ENCODE measurements at places on chromosomes 3 and 15.

- no peak for DNase-seq
Measured at GRCh38 chr15:85097725-85098124, 116.1 kb downstream of the PDE8A start.

- DNase-seq = no peak
Measured at GRCh38 chr3:195148549-195148948, 122.4 kb downstream of the XXYLT1 start.

DNA sequence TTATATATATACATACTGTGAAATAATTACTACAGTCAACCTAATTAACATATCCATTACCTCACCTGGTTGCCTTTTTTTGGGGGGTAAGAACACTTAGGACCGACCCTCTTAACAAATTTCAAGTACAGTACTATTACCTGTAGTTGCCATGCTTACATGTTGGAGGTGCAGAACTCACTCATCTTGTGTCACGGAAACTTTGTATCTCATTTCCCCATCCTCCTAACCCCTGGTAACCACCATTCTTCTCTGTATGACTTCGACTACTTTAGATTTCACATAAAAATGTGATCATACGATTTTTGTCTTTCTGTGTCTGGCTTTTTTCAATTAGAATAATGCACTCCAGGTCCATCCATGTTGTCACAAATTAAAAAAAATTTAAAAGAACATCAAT, 55.5 kb upstream of the MELTF start:
- DNase-seq = no peak

- no peak for DNase-seq
Measured at GRCh38 chr15:69304182-69304545, 5.5 kb downstream of the PAQR5 start.

DNA sequence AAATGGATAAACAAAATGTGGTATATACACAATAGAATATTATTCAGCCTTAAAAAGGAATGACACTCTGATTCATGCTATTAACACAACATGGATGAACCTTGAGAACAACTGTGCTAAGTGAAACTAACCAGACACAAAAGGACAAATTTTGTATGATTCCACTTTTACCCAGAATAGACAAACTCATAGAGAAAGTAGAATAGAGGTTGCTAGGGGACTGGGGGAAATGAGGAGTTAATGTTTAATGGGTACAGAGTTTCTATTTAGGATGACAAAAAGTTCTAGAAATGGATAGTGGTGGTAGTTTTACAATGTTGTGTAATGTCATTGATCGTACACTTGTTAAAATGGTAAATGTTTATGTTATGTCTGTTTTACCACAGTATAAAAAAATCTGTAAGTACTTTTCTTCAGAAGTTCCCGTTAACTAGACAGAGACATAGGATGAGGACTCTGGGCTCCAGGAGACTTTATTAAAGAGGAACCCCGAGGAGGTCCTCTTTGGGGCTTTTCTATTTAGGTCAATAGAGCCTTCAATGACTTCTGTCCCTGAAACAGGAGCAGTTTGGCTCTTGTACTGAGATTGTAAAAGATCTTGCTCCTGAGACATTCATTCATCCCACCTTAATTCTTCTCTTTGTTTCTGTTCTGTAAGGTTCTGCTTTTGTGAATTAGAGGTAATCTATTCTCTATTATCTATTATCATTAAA, 24.5 kb downstream of the ABHD6 start:
- no peak for DNase-seq

DNA sequence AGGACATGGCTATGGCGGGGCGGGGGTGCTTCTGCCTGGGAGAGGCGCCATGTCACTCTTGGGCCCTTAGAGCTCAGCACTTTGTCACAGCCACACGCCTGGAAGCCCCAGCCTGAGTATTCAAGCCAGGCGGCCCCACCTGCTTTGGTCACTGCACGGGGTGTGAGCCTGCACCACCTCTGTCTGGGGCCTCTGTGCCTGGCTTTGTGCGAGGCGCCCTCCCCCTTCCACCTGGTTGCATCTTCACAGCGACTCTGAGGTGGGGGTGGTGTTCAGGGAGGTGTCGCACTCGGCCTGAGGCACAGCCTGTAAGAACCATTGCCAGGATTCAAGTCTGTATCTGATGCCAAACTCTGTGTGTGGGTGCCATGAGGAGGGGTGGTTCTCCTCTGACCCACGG, 24.1 kb downstream of the ACAD9 start:
- DNase-seq = no peak

GRCh38 chr15:81182756-81183438, 13.8 kb upstream of the IL16 start:
- DNase-seq = no peak

DNA sequence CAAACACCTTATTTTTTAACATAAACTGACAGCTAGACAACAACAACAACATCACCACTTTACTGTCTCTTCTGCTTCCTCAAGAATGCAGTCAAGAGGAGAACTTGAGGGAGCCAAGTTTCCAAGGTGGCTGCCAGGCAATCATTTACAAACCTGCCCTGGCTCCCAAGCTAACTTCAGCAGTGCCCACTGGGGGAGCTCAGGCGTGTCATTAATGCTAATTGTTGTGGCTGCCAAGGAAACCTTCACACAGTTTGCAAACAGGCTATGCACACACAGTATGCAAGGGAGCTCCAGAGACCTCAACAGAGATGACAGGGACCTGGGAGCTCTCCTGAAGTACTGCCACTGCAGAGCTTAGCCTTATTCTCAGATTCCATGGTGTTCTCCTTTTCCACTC, 2.1 kb downstream of the DZIP1L start:
- DNase-seq = no peak

- no peak for DNase-seq
Measured at GRCh38 chr15:80419546-80419945, 15.4 kb downstream of the ARNT2 start.

GRCh38 chr3:129112308-129113052, 9.1 kb downstream of the RAB43 start:
- DNase-seq = no peak

- DNase-seq = no peak
Measured at GRCh38 chr15:41333026-41333562, 413 bp downstream of the NUSAP1 start.

DNA sequence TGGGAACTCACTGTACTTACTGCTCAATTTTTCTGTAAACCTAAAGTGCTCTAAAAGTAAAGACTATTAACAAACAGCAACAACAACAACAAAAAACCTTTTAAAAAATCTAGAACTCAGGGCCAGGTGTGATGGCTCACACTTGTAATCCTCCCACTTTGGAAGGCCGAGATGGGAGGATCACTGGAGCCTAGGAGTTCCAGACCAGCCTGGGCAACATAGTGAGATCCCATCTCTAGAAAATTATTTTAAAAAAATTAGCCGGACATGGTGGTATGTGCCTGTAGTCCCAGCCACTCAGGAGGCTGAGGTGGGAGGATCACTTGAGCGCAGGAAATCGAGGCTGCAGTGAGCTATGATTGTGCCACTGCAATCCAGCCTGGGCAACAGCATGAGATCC, 161.8 kb downstream of the NUP210 start:
- no peak for DNase-seq

DNA sequence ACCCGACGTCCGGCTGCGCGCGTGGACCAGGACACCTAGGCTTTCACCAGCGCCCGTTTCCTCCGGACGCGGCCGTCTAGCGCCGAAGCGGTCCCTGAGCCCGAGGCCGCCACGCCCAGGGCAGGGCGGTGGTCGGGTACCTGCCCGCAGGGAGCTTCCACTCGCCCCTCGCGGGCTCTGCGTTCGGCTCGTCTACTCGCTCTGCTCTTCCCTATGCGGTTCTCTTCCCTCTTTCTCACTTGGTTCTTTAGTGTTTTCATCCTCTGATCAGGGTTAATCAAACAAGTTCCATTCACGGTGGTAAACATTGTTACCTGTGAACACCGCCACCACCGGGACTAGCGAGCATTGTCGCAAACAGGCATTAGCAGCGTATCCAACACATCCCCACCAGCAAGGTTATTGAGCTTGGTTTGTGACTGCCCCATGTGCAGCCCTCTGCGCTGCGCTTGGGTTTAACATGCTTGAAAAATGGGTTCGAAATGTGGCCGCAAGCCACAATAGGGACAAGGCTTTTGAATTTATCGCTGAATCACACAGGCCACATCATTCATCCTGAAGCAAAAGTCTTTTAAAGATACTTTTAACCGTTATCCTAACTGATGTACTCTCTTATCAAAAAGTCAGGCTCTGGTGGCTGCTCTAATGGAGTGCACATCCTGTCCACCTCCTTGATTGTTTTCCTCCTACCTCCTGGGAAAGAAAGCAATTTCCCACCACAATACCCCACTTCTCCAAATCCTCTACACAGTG, 843 bp upstream of the CD47 start:
- no peak for DNase-seq

DNA sequence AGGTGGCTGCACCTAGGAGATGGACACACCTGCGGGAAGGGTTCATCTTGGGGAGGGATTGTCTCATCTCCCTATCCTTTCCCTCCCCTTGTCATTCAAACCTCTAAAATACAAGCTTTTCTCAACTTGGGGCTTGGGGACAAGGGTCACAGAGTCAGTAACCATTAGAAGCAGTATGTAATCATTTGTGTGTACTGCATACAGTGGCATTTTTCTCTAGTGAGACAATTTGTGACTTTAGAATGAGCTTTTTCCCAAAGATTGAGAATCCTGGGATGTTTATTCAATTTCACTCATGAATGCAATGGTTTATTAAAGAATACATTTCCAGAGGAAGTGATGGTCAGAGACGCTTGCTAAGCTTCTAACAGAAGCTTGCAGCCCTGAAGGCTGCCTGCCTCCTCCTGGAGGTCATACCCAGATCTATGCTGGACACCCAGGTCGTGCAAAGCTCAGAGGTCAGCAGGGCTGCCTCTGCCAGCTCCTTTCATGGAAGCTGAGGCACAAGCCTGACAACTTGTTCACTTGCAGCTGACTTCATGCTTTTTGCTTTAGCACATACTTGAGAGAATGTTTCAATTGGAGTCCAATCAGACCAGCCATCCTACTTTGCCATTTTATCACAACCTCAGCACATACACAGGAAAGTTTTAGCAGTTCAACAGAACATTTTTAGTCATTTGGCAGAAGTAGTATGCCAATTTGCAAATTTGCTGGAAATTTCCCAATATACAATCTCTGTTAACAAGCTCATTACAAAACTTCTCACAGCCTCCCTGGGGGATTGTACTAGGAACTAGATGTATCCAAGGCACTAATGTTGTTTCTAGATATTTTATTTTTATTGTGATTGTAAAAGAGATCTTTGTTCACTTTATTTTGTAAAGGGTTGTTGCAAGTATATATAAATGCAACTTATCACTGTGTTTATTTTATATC, 25.6 kb upstream of the ALDH1L1 start:
- DNase-seq = no peak

- DNase-seq = no peak
Measured at GRCh38 chr15:43799209-43799944, 643 bp downstream of the SERINC4 start.

Data from left forelimb (tissue), 1 donor.